ENCODE measurements at places on chromosomes 16 and 17.

GRCh38 chr17:15957206-15957605 is 12.3 kb downstream of the ADORA2B start:
- no peak for DNase-seq

DNA sequence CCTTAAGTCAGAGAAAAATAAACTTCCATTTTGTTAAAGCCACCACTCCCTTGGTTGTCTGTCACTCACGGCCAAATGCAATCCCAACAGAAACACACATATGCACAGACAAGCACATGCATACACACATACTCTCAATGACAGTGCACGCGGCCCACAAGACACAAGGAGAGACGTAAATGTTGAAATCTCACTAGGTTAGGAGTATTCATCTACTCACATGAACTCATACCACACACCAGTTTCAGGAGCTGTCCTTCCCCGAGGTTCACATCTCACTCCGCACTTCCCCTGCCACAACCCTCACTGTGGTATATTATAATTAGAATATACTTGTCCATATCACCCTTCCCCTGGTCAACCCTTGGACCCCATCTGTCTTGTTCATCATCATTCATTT is 30.5 kb upstream of the CRYBA1 start:
- no peak for DNase-seq

- DNase-seq: no peak
Observed at GRCh38 chr16:30757316-30757715, 4.5 kb downstream of the CFAP119 start.

DNA sequence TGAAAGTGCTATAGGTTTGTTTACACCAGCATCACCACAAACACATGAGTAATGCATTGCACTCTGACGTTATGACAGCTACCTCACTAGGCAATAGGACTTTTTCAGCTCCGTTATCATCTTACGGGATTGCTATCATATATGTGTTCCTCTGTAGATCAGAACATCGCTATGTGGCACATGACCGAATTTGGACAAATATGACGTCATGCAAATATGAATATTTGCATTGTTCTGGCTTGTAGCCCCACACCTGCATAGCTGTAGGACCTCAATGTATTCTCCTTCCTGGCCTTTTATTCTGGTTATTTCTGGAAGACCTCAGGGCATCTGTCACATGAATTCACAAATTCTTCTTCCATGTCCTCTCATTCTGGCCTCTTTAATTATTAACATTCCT is 393.2 kb downstream of the CDH13 start:
- no peak for DNase-seq

DNA sequence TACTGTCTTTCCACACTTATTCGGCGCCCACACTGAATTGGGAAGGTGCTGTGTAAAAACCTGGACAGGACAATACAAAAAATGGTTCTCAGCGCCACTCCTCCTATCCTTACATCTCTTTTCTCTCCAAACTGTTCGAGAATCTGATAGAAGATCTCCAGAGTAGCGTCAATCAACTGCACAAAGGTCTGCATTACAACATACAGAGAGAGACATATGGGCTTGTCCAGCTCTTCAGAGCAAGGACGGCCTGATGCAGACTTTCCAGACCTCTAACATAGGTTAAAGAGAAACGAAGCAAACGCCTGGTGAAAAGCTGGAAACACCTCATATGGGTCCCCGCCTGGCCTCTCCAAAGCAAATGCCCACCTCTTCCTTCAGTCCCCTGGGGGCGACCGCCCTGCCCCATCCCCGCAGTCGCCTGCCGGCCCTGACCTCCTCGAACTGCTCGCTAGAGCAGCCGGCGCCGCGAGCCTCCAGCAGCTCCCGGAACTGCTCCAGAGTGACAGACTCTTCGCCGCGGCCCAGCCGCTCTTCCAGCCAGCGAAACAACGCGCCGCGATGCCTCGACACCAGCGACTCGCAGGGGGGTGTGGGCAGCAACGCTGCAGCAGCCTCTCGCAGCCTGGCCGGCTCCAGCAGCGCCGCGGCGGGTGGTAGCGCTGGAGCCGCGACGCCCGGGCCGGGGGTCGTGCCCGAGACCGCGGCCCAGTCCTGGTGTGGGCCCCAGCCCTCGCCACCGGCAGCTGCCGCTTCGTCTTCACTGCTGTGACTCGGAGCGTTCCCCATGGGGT is 526 bp downstream of the ZZEF1 start:
- DNase-seq: no peak

- DNase-seq: no peak
Observed at GRCh38 chr17:10337136-10337535, 35.7 kb downstream of the MYH13 start.

GRCh38 chr17:79335456-79335855 is 260.8 kb downstream of the ENGASE start:
- DNase-seq: peak; percentile 64

GRCh38 chr16:70737377-70738082 is 51.7 kb upstream of the MTSS2 start:
- no peak for DNase-seq

DNA sequence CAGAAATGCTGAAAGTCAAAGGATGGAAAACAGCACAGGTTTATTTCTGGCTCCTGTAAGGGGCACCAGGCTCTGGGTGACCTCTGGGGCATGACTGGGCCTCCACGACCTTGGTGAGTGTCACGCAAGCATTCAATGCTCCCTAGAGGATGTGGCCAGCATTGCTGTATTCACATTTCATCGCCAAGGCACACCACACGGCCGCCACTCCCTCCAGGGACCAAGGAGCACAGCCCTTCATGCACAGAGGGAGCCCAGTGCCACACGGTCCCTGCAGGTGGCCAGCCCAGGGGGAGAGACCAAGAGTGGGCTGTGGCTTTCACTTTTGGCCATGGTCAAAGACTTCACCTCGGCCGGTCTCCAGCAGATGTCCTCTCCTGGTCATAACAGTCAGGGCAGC is 137.4 kb upstream of the TNRC6C start:
- DNase-seq: no peak

- peak; percentile 13 for DNase-seq
Observed at GRCh38 chr16:29641561-29641960, 21.5 kb upstream of the SPN start.

GRCh38 chr17:74796866-74797265 is 20.7 kb upstream of the NAT9 start:
- DNase-seq: peak; percentile 47

- DNase-seq: no peak
Observed at GRCh38 chr16:12447556-12447955, 356.1 kb downstream of the CPPED1 start.

Data from NCI-H524 (cell line).